NCI-H1436 (cell line): ENCODE measurements at places on chromosomes 7 and 10.

- no peak for DNase-seq
Observed at GRCh38 chr7:2604608-2605174, 27.1 kb upstream of the TTYH3 start.

DNA sequence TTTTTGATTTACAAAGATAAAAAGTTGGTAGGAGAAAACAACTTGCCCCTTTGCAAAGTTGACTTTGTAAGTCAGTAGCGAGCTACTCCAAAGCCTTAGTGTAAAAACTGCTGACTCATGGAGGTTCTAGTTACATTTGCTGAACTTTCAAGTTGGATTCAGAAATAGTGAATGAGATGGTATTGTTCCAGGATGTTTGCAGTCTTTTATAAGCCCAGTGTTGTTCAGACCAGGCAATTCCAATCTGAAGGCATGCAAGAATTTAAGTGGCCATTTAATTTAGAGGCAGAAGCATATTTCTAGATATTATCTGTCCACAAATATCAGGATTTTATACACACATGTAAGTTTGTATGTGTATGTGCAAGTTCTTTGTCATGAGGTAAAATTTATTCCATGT is 21.6 kb downstream of the TES start:
- DNase-seq = no peak

DNA sequence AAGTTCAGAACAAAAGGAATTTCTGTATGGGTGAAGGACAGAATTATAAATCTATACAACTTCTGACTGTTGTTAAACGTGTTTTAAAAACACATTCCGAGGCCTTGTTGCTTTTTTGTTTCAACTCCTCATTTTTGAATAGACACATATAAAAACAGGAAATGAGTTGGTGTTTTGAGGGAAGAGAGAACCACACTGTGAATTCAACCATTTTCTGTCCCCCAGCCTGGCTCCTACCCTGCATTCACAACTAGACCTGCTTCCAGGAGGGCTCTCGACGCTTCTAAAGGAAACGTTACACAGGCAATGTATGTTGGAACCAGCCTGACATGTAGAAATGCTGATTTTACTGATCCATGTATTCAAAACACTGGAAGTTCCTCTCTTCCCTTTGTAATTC is 76.5 kb downstream of the OR13A1 start:
- no peak for DNase-seq

- no peak for DNase-seq
Observed at GRCh38 chr7:100546129-100546925, 7.3 kb downstream of the AGFG2 start.

- DNase-seq = no peak
Observed at GRCh38 chr7:106057962-106058927, 53.9 kb downstream of the SYPL1 start.

DNA sequence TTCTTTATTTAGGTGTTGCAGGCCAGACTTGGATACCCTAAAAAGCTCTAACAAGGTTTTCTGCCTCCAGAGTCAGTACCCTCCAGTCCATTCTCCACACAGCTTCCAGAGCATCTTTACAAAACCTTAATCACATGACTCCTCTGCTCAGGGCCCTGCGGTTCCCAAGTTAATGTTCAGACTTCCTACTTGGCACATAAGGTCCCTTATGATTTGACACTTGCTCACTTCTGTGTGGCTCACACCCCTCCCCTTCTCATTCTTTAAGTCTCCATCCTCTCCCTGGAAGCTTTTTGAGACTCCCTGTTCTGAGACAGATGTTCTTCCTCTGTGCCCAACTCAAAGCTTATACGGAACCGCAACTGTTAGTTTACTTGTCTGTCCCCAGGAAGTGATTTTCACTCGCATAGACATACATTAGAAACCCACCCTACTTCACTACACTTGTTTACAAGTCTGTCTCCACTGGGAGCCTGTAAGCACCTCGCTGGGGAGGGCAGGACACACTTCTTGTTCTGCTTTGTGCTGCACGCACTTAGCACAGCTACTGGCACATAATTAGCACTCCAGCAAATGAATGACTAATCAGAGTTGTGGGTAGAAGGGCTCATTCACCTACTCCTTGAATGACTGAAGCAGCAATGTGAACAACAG is 154.3 kb upstream of the LAMB4 start:
- DNase-seq = peak; percentile 78

DNA sequence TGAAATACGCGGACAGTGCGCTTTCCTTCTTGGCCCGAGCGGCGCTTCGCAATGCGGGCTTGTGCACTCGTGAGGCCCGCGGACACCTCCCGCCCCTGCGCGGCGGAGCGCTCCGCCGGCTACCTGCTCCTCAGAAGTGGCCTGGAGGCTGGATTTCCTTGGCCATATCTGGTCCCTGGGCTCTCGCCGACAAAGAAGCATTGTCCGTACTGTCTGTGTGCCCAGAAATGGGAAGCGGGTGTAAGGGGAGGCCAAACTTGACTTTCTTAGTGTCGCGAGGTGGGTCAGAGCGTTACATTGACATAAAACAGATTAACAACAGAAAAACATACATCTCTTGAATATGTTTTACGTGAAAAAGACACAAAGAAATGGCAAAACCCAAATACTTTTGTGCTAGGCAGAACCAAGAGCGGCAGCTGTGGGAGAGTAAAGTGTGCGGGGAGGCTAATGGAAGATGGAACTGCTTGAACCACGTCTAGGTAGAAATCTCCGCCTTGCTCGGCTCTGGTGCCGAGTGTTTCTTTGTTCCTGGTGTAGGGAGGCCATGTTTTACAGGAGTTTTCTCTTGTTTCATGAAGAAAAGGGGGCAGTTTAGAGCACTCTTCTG is 1.4 kb downstream of the LANCL2 start:
- no peak for DNase-seq

DNA sequence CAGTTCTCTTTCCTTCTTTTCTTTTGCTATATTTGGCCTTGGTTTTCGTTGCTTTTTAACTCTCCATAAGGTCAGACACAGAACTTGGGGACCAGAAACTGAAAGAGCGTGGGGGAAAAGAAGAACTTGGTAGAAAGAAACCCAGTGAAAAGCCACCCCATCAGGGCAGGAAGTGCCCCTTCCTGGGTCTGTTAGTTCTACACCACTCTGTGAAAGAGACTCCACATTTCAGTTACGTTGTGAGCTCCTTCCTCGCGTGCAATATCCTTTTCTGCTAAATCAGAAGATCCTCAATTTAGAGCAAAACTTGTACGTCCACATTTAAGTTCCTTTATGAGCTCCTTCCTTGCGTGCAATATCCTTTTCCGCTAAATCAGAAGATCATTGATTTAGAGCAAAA is 220.6 kb upstream of the FOXK1 start:
- DNase-seq = no peak
